Dorsolateral prefrontal cortex (tissue), 122 donors: ENCODE measurements at places on chromosomes 1 and 21.

- no peak for DNase-seq
Measured at GRCh38 chr1:25677193-25677773, 60.7 kb downstream of the MAN1C1 start.

- DNase-seq, result peak; percentile 44
Measured at GRCh38 chr1:44405798-44406736, 1.0 kb downstream of the RNF220 start.

DNA sequence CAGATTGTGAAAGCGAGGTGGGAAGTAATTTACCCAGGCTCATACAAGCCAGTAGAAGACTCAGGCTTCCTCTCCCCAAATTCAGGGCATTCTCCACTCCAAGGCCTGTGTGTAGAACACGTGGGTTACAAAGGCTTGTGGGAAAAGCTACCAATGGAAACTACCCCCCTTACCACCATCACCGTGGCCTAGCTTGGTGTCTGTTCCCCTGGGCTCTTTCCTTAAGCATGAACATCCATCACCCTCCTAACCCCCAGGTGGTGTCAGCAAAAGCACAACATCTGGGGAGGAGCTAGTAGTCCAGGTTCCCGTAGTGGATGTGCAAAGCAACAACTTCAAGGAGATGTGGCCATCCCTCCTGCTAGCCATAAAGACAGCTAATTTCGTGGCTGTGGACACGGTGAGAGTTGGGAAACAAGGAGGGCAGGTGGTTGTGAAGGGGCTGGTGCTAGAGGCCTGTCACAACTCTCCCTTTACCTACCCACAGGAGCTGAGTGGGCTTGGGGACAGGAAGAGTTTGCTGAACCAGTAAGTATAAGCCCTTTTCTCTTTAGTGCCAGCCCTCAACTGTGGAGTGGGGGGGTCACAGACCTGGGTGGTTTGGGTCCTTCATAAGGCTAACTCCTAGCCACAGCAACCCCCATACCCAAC lies 701 bp upstream of the MUTYH start:
- DNase-seq, result no peak

DNA sequence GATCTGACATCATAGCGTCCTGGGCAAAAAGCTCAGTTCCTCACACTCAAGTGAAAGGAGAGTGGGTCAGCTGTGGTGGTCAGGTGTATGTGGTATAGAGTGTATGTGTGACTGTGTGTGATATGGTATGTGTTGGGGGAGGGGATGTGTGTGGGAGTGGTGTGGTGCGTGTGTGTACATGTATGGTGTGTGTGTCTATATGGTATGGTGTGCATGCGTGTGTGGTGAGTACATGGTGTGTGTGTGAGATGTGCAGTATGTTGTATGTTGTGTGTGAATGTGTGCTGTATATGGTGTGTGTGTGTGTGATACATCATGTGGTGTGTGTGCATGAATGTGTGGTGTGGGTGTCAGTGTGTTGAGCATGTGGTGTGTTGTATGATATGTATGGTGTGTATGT lies 20.9 kb downstream of the FAM3B start:
- no peak for DNase-seq

GRCh38 chr1:158687037-158687436 lies 522 bp upstream of the SPTA1 start:
- DNase-seq, result no peak

DNA sequence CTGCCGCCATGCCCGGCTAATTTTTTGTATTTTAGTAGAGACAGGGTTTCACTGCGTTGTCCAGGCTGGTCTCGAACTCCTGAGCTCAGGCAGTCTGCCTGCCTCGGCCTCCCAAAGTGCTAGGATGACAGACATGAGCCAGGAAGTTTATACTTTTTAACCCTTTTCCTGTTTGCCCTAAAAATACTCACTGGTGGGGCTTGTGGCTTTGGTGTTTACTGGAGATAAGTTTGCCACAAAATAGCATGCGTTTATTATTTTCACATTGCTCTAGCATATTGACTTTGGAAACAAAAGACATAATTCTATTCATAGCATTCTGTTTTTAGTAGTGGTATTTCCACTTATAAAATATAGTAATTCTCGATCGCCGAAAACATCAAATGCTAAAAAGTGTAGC lies 19.8 kb upstream of the GTF2B start:
- no peak for DNase-seq

DNA sequence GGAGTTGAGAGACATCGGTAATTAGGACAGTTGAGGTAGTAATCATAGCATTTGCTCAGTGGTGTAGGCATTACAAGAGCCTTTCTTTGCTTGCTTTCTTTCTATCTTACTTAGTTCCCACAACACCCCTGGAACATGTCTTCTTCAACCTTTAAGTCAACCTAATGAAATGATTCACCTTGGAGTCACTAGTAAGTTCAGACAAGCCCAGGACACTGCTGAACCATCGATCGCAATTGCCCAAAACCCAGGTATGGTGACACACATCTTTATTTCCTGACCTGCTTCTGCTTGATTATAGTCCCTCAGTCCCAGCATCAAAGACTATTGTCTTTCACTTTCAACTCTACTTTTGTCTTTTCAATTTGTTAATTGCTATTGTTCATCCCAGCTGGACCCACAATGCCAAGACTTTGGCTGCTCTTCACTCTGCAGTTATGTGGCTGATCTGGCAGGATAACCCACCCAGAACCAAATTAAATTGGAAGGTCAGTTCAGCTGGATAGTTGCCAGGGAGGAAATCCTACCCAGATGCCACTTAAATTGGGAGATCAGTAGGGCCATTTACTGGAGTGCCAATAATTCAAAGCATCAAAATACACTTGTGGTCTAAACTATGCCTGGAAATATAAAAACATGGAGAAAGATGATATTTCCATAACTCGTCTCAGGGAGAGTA lies 272.9 kb downstream of the RWDD3 start:
- DNase-seq, result no peak

GRCh38 chr1:189405419-189405818 lies 1072.2 kb downstream of the BRINP3 start:
- no peak for DNase-seq
